Esophagus (tissue), 2 donors: ENCODE measurements at places on chromosomes 7 and 10. TPM values are rescaled to one million over a fixed set of nuclear protein-coding genes. Genes with fewer than 3 reads are reported as not detected.

Gene ASL
- polyA plus RNA-seq: 31.6 TPM

Gene MARVELD1
- polyA plus RNA-seq: 9.6 TPM

Gene AMPH
- 0.28 TPM for polyA plus RNA-seq

Gene AKR1C2
- 142 TPM for polyA plus RNA-seq

Gene CYP3A7
- polyA plus RNA-seq: 0.02 TPM

Gene LFNG
- polyA plus RNA-seq: 13.7 TPM

Gene FAM20C
- 6.9 TPM for polyA plus RNA-seq

Gene ST8SIA6
- polyA plus RNA-seq: 0.61 TPM

Gene SNX8
- 15.6 TPM for polyA plus RNA-seq

Gene RBM20
- 7.2 TPM for polyA plus RNA-seq

Gene FBXO24
- polyA plus RNA-seq: 0.33 TPM

Gene PTPRN2
- polyA plus RNA-seq: 0.40 TPM

Gene PRRT4
- polyA plus RNA-seq: 0.45 TPM

Gene SLC26A4
- 0.02 TPM for polyA plus RNA-seq

Gene SFTPA1
- 0.57 TPM for polyA plus RNA-seq

Gene MEST
- polyA plus RNA-seq: 4.8 TPM

Gene MRLN
- polyA plus RNA-seq: not detected

Gene ITPRID1
- polyA plus RNA-seq: not detected

Gene GPR146
- polyA plus RNA-seq: 6.3 TPM

Gene MYPN
- not detected for polyA plus RNA-seq

Gene TDRD1
- polyA plus RNA-seq: 0.04 TPM

Gene CALML3
- polyA plus RNA-seq: 330 TPM

Gene COL28A1
- polyA plus RNA-seq: 1.1 TPM
